ENCODE measurements at places on chromosomes 5 and 9.

DNA sequence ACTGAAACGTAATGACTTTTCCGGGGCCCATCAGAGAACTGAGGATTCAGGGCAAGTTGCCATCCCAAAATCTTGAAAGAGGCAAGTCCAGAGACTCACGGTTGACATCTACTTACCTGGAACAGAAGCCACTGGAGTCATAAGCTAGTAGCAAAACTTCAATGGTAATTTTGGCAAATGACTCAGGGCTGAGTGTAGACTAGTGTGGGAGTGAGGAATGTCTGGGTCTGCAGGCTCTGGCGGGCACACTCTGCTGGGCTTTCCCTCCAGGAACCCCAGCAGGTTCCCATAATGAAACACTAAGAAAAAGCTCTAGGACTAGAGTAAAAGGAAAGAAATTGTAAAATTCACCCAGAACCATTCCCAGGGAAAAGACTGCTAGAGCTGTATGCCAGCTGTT, 122.9 kb upstream of the NFIL3 start:
- no peak for DNase-seq

DNA sequence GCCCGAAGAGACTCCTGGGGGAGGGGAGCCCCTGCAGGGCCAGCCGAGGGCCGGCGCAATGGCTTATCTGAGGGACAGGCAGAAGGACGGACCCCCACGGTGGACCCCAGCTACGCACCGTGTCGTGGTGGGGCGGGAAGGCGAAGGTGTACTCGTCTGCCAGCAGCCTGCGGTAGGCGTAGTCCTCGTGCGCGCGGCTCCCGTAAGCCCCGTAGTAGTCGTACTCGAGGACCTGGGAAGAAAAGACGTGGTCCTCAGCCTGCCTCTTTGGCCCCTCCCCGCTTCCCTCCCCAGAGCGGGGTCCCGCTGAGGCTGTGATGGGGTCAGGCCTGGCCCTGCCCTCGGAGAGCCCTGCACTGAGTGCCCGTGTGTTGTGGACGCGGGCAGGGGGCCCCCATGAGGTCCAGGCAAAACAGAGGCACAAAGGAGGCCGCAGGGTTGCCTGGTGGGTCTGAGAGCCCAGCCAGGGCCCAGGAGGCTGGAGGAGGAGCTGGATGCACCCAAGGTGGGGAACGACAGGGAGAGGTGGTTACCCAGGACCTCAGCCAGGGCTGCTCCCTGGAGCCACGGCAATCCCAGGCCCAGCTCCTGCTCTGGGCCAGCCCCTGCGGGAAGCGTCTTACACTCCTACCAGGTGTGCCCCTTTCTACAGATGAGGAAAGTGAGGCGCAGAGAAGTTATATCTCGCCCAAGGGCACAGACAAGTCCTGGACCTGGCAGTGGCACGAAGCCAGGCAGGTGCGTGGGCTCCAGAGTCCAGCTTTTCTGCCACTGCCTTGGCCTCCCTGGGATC, 35.2 kb downstream of the SARDH start:
- no peak for DNase-seq

- no peak for DNase-seq
Measured at GRCh38 chr5:64206653-64207052, 41.0 kb downstream of the RNF180 start.

DNA sequence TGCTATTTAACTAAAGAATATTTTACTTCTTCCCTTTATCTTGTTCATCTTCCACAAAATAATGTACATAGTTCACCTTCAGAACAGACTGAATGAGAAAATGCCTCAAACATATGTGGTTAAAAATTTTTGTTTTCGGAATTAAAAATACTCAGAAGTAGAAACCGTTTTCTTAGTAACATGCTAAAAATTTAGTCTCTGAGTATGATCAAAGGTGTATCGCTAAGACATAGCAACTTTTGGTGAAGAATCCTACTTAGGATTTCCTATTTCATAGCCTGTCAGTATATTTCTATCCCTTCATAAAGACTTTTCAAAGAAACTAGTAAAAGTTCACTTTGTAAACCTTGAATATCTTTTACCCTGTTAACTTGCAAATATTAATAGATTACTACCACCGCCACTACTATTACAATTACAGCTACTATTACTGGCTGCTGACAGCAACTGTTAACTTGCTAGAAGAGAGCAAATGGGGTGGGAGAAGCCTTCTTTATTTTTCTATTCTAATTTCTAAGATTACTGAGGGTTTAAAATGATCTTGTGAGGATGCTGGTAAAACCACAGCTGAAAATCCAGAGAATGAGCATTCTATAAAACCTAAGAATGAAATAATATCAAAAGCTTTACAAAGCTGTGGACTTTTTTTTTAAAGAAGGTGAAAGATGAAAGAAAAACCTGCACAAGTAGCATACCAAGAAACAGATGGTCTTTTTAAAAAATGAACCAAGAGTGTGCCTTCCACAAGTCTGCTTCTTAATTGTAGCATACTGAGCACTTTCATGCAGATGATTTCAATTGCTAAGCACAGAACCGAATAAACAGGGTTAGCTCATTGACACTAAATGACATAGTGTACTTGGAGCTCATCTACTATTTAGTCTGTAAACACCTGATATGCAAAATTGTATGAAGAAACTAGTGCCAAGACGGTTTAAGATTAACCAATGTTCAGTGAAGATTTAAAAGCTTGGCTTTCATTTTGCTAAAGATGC, 246.3 kb upstream of the EFNA5 start:
- DNase-seq = no peak

- DNase-seq = no peak
Measured at GRCh38 chr9:109203761-109204360, 36.8 kb upstream of the FRRS1L start.

DNA sequence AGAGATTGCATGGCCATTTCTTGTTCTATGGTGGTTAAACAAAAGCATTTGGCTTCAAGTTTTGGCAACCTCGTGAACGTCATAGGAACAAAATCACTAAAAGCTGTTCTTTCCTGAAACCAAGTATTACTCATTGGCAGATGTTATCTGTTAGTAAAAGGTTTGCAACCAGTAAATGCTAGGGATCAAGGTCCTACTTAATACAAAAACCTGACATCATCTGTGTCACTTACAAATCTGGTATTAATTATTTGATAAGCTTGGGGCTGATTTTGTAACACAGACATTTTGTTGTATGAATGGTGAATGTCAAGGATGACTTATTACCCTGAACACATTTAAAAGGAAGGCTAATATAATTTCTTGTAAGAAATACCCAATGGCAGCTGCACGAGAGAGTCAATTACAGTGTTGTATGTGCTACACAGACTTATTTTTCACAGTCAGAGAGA, 486.4 kb upstream of the ZNF608 start:
- DNase-seq = no peak

- DNase-seq = no peak
Measured at GRCh38 chr9:35933550-35934067, 24.3 kb downstream of the SPAAR start.

GRCh38 chr9:80030801-80031200, 459.0 kb downstream of the TLE4 start:
- no peak for DNase-seq

DNA sequence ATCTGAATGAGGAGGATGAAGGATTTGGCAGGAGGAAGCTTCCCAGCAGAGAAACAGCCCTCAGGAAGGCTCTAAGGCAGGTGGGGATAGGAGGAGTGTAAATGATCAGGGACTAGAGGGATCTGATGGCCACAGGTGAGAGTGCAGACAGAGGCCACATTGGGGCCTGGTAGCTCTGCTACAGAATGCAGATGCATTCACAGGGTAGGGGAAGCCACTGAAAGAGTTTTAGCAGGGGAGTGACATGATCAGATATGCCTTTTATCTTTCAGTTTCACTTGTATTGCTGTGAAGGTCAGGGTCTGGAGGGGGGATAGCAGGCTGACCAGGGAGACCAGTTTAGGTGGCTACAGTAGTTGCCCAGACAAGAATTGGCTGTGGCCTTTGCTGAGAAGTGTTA, 3.0 kb downstream of the TXNDC15 start:
- DNase-seq = no peak

DNA sequence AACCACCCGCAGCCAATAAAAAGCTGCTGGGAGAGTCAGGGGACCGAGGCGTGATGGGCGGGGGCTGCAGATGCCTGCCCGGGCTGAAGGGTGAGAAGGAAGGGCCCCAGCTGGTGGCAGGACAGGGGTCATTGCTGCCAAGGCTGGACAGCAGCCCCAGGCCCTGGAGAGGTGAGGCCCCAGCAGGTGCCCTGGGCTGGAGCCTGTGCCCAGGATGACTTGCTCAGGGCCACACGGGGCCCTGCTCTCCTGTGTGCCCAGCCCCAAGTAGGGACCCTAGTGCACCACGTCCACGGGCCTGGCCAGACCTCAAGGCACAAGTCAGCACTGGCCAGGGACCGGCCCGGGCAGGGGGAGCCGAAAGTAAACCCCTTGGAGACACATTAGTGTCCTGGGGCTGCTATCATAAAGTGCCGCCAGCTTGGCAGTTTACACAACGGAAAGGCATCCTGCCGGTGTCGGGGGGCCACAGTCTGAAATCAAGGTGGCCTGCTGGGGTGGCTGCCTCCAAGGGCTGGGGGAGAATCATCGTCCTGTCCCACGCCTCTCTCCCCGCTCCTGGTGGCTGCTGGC, 22.0 kb downstream of the LHX3 start:
- DNase-seq = no peak

DNA sequence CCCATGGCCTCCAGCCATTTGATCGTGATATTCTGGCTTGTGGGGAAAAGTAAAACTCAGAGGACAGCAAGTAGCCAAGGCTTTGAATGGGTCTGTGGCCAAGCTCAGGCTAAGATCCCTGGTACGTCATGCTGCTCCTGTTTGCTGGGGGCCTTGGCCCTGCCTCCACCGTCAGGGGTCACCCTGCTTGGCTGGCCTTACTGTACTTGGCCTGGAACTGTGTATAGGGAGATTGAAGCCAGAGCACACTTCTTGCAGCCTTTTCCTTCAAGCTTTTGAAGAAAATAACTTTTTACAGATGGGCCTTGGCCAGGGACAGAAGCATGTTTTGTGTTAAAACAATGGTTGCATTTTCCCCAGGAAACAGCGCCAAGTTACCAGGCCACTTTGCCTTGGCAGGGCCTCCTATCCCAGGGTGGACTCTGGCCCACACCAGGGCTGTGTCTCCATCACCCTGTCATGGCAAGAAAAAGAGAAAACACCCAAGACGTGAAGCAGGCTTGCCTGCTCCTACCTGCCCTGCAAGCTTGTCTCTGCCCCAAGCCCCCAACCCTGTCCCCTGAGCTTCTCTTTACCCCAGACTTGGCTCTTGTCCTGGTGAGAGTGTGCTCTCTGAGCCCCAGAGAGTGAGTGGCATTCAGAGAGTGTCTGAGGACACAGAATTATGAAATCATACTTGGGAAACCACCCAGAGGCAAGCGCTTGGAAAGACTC, 286.9 kb downstream of the GADD45G start:
- no peak for DNase-seq

DNA sequence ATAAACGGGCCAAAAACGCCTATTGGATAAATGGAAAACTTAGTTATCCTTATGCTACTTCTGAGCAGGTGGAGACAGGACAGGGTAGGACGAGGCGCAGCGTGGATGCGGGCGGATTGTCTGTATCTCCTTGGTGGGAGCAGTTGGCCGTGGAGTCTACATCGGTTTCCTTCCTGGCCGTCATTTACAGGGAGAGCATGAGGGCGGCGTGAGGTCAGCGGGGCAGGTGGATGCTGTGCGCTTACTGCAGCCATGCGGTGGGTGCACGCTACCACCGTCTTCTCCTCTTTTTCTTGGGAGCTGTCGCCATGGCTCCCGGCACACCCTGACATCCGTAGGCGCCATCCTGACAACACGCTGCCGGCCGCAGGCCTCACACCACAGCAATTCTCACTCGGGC, 121.3 kb downstream of the ADAMTS2 start:
- no peak for DNase-seq

DNA sequence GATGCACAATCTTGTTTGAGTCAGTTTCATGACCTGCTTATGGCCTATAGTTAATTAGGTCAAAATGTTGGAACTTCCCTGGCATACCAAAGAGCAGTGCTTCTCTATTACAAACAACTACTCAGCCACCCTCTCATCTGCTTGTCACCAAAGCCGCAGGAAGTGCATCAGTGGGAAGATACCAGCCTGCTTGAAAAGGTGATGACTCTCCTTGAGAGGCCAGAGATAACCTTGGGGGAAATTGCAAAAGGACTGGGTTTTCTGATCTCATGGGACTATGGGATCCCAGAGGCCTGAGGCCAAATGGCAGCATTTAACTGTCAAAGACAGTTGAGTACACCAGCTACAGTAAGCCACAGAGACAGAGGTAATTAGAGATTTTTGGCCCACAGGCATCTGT, 69.9 kb downstream of the C9orf57 start:
- no peak for DNase-seq

DNA sequence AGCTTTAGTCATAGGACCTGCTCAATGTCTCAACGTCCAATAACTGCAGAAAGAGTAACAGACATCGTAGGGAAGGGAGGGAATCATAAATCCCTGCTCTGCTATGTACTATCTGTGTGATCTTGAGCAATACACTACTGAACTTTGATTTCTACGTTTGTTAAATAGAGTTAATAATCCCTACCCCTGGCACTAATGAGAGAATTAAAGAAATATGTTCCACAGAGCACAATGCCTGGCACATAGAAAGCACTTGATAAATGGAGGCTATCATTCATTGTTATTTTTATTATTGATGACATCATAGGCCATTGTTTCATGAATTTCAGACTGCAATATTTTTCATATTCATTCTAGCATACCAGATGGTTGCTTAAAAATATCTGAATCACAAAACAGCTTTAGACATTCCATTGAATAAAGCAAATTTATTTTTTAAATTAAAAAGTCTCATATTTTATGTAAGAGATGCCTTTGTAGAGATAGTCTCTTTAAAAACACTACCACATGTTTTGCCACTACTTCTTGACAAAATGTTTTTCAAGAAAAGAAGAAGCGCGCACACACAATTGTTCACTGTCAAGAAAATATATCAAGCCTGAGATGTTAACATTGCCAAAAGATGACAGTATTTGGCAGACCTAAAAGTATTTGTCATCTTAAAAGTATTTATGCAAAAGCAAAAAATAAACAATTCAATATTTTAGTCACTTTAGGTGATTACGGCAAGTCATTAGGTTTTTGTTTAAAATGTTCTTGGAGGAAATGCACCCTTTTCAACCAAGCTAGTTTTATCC, 108.5 kb downstream of the EBF1 start:
- DNase-seq = no peak

DNA sequence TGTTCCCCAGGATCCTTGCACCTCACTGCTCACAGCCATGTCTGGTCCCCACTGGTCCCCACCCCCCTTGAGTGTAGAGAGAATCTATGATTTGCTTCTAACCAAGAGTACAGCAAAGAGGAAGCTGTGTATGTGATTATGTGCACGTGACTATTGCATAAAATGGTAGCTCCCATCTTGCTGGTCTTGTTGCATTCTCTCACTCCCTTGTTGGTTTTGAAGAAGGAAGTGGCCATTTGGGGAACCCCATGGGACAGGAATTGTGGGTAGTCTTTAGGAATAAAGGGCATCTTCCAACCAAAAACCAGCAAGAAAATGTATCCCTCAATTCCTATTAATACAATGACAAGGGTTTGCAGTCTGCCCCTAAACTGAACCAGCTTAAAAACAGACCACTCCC, 5.2 kb upstream of the FCN2 start:
- no peak for DNase-seq

DNA sequence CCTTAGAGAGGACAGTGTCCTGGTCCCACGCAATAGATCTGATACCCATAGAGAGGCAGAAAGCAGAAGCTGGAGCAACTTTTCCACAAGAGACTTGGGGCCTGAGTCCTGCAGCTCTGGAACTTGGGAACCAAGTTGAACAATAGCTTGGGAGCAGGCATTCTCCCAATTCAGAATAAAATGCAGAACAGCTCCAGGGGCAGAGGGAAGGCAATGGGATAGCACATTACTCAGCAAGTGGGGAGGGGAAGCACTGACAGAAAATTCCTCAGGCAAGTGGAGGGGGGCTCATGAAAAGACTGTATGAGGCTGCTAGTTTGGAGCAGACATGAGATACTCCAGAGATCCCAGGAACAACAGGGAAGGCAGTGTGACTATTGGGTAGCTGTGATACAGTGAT, 513.6 kb downstream of the HINT1 start:
- DNase-seq = no peak
